ENCODE measurements at places on chromosomes 7 and 10. TPM values are rescaled to one million over a fixed set of nuclear protein-coding genes. Genes with fewer than 3 reads are reported as not detected.

- DNase-seq = no peak
Observed at GRCh38 chr7:70580161-70580560, 551.8 kb upstream of the GALNT17 start.

DNA sequence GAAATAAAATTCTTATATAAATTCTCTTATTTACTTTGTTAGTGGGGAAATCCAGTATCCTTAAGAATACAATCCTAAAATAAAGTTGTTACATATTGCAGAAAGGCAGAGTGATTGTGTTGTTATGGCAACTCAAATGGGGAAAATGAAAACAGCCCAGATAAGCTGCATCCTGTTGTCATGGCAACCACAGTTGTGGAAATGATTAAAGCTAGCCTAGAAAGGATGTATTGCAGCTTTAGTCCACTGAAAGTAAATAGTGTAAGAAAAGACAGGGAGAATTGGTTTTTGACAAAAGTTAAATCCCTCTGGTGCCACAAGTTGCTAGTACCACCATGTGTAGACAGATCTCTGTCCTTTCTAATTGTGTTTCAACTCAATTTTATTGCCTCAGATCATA is 43.2 kb downstream of the BTRC start:
- no peak for DNase-seq

DNA sequence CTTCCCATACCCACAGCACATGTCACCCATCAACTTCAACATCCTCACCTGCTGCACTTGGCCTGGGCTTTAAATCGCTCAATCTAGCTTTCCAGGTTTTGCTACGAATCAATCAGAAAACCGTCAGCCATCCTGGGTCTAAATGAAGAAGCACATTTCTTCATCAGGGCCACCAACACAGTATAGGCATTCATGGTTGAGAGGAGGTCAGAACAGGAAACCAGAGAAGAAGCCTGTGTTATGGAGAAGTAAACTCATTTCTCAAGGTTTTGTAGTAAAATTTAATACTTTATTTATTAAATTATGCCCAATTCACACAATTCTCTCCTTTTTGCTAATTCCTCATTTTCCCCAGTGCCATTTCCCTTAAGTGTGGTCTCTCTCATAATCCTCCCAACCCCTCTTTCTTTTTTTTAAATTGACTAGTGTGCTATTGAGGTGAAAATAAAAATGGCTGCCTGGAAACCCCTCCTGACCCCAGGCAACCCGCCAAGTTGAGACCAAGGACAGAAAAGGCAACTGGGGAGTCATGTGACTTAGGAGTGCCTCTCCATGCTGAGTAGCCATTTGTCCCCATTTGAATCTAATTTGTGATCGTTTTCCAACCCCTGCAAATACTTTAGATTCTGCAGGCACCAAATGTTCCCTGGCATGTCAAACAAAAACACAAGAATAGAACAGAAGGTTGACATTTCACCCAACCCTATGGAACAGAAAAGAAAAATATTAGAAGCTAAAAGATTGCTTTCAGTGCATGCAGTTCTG is 181.1 kb upstream of the NAMPT start:
- DNase-seq = no peak

DNA sequence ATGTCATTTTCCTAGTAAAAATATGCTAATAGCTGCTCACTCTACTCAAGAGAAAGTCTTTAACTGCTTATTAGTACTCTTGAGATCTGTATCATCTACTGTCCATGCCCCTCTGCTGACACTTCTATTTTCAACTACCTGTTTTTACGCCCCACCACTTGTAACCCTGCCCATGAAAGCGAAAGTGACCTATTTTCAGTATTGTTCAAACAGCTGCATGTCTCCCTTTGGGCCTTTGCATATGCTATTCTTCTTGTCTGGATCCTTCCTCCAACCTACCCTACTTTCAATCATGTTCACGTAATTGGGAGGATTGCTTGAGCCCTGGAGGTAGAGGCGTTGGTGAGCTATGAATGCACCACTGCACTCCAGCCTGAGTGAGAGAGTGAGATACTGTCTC is 1481.3 kb downstream of the GATA3 start:
- DNase-seq = no peak

DNA sequence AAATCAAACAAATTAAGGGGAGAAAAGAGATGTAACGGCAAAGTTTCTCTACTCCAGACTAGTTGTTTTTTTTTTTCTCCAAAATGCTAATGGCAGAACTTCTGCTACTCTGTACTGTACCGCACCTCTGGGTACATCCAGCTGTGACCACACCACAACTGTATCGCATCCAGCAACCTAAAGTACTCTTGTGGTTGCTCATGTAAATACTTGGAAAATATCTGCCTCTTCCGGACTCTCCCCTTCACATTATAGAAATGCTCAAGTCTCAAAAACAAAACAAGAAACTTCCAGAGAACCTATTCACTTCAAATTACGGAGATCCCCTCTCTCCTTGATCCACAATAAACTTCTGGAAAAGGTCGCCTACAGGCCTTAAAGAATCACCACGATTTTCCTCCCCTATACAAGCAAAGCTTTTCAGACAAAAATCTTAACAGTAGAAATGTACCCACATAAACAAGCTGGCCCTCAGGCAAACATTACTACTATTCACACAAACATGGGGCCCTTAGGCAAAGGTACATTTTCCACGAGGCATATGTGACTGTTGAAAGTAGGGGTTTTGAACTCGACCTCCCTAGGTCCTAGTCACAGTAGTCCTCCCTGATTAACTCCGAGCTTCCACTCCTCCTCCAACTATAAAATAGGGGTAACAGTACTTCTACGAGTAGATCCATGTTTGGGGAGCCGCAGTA is 222.9 kb upstream of the MKLN1 start:
- no peak for DNase-seq

HMX3 gene
- polyA plus RNA-seq = not detected

DNA sequence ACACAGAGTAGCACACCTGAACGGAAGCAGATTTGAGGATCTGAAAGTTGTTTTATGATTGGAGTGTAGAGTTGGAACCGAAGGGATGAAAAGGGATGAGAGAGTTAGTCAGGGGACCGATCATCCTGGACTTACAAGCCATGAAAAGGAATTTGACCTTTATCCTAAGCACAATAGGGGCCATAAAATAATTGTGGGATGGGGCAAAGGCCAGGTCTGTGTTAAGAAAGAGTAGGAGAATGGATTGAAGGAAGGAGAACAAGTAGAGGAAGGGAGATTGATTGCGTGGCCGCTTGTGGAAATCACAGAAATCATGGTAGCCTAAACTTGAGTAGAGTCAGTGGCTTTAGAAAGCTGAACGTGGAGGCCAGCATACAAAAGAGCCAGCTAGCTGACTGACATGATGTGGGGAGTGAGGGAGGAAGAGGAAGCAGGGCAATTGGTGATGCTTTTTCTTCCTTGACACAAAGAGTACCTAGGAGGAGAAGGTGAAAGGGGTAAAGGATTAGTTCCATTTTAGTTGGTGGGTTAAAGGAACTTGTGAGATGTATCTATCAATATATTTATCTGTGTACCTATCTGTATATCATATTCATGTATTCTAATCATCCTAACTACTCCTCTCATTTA is 67.1 kb upstream of the RPA3 start:
- DNase-seq = no peak

DNA sequence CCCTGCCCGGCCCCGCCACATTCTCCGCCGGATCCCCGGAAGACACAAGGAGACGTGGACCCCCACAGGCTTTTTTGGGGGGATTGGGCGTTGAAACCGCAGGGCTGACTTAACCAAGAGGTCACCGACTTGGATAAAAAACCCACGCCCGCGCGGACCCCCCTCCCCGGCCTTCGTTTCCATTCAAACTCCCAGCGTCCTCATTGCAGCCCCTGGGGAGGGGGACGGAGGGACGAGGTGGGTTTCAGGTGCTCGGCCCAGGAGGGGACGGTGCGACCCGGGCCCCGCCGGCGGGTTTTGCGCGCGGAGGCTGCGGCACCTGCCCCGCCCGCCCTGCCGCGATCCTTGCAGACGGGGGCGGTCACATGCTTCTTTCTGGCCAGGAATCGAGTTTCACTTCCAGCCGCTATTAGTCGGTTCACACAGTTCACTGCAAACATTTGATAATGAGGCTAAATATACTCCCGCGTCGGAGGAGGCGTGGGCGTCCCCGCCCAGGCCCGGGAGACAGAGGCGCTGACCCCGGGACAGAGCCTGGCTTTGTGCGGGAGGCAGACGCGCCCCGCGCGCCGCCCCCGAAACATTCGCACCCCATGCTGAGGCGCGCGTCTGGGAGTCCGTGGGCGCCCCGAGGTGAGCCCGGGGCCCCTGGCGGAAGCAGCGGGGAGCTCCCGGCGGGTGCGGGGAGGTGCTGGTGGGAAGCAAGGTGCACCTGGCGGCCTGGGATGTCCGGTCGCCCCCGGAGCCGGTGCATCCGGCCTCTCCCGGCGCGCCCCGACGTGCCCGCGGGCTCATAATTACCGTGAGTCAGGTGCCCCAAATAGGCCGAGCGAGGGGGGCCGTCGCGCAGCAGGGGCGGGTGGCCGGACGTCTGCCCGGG is 2.7 kb upstream of the PDGFA start:
- DNase-seq = no peak

GRCh38 chr7:33881316-33881715 is 24.0 kb upstream of the BMPER start:
- DNase-seq = no peak

DNA sequence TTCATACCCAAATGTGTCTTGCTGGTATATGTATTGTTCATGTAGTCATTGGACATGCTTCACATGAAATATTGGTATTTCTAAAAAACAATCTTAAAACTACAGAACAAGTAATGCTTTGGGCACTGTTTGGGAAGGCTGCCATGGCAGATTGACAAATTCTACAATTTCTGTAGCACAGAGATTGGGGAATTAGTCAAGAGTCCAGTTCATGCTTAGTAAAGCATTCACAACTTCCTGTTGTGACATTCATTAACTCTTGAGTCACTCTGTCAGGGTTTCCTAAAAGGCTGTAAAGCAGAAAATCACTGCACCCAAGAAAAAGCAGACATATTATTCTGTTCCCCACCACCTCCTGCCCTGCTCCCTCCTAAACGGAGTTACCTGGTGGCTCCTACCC is 398.9 kb downstream of the PHTF2 start:
- no peak for DNase-seq

GRCh38 chr7:55485501-55486191 is 86.7 kb downstream of the VOPP1 start:
- no peak for DNase-seq

DNA sequence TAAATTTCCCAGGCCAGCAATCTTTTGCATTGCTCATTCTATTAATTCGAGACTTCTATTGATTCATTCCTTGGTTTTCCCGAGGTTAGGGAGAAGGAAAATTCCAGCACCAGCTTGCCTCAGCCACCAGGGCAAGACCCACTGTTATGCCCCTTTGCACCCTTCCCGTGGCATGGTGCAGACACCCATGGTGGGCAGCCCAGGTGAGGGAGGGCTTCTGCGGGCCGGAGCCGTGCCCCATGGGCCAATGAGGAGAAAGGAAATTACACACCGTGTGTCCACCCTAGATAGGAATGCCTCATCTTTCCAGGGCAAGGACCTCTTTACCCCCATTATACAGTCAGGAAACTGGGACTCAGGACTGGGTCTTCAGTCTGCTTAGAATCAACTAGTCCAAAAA is 4.5 kb upstream of the GRID1 start:
- no peak for DNase-seq

DNA sequence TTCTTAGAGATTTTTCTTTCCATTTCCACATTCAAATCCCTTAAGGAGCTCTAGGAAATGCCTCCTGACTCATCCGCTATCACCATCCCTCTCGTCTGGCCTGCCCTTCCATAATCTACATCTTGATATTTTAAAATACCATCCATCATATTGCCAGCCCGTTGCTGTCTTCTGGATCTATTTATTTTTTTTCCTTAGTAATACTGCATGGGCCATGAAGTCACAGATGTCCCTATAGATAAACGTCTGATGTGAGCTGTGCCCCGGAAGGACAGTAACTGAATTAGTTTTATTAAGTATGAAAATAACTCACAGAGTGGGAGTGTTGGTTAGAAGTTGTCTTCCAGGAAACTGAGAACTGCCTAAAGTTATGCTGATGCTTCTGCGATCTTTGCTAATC is 76.2 kb downstream of the KLF6 start:
- no peak for DNase-seq

DNA sequence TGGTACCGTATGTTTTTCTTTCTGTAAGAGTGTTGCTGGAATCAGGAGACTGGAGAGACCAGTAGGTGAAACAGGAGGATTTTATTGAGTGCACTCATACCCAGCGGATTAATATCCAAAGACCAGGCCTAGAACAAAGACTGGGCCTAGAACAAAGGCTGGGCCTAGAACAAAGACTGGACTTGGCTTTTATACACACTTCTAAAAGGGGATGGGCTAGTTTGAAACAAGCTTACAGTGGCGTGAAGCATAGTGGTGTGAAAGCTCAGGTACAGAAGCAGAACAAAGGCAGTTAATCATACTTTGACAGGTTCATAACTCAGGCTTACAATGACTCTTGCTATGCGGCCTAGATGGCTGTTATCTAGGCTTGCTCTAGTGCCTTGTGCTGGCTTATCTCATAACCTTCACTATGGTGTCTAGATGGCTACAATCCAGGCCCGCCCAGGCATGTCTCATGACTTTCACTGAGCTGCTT is 67.7 kb downstream of the TRIM24 start:
- no peak for DNase-seq
